ENCODE measurements at places on chromosomes 2 and 18.
A peak's percentile ranks its signal among the peaks of the same experiment; 100 is the strongest.

DNA sequence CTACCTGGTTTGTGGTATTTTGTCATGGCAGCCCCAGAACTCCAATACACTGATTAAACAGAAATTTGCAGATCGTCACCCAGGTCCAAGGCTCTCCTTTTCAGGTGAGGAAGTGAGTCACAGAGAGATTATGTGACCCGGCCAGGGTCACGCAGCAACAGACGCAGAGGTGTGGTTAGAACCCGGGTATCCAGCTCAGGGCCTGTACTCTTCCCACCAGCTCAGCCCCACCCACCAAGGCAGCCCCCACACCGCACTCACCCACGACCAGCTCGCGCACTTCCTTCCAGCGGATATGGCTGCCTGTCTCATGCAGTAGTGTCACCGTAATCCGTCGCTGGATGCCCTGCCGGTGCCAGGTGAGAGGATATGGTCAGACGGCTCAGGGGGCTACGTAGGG is 48.1 kb downstream of the AQP12A start:
- DNase-seq = no peak

DNA sequence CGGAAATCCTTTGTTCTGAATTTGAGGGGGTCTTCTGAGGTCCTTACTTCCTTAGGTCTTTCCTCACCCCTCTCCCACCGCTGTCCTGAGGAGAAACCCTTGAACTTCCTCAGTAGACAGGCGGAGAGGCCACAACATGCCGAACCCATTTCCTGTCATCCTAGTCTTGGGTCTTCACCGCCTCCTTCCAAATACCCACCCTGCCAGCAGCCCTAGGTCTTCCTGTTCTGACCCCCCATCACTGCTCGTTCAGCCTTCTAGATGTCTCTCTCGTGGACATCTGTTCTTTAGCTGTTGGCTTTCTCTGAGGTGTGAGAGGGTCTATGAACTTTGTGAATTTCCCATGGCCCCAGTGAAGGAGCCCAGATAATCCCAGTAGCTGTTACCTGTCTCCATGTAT is 27.2 kb upstream of the CYP27A1 start:
- DNase-seq = no peak

GRCh38 chr2:207046724-207047123 is 107.4 kb downstream of the CPO start:
- no peak for DNase-seq

DNA sequence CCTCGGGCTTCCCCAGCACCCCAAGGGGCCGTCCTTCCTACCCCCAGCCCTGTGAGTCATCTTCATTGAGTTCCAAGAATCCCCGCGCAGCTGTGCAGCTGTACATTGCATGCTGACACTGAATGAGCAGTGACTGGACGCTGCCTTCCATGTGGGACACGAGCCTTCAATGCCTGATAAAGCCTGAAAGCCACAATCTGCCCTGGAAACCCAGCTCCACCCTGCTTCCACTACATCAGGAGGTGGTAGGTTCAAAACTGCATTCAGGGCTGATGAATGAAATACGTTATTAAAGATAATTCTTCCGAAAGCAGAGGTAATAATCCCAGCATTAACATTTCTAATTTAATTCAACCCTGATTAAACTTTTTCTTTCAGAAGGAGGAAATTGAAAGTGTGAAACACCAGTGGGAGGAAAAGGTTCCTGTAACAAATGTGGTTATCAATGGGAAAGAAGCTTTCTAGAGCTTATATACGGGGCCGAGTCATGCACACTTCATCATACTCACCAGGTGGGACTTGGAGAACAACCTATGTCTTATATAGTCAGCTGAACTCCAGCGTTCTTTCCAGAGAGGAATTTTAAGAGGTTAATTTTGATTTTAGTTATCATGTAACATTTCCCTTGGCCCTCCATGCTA is 360.1 kb downstream of the LPIN1 start:
- no peak for DNase-seq

- DNase-seq = no peak
Measured at GRCh38 chr2:236628256-236628901, 58.8 kb downstream of the ACKR3 start.

DNA sequence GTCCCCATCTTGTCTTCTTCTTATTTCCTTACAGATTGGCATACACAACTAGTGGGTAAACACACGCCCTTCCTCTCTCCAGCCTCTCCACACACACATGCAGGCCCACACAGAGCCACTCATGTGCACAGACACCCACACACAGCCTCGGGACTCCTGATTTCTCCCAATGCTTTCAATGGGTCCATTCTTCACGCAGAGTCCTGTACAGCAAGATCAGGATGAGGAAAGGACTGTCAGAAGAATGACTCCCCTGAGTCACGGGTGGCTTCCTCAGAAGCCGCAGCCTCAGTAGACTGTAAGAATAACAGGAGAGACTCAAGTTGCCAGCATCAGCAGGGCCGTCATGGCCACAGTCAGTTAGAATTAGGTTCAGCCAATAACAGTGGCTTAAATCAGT is 109.1 kb upstream of the GLI2 start:
- DNase-seq = no peak

GRCh38 chr2:225400060-225400511 is 576 bp downstream of the NYAP2 start:
- DNase-seq = peak; percentile 44

- DNase-seq = no peak
Measured at GRCh38 chr2:203740871-203741281, 34.4 kb downstream of the CD28 start.

- DNase-seq = no peak
Measured at GRCh38 chr2:237464757-237465391, 22.2 kb upstream of the MLPH start.

- DNase-seq = no peak
Measured at GRCh38 chr2:216901273-216901672, 41.4 kb upstream of the TNP1 start.

DNA sequence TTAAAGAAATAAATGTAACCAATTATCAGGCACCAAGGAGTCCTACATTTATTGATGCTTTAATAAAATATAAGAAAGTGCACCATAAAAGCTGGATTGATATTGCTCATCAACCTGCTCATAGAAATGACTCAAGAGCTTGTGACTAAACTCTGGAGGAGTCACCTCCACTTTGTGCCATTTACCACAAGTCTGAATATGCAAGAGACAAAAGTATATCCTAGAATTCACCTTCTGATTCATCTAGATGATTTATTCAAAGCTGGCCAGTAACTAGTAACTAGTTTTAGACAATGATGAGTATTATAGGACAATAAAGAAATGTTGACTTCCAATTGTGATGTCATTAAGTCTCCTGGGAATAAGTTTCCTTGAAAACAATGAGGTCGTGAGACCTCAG is 146.0 kb upstream of the SOX11 start:
- DNase-seq = no peak

- no peak for DNase-seq
Measured at GRCh38 chr2:18401471-18401870, 159.0 kb downstream of the RDH14 start.

GRCh38 chr2:217283460-217283859 is 423.6 kb upstream of the TNP1 start:
- no peak for DNase-seq

GRCh38 chr2:9573840-9574239 is 18.2 kb upstream of the ADAM17 start:
- no peak for DNase-seq

DNA sequence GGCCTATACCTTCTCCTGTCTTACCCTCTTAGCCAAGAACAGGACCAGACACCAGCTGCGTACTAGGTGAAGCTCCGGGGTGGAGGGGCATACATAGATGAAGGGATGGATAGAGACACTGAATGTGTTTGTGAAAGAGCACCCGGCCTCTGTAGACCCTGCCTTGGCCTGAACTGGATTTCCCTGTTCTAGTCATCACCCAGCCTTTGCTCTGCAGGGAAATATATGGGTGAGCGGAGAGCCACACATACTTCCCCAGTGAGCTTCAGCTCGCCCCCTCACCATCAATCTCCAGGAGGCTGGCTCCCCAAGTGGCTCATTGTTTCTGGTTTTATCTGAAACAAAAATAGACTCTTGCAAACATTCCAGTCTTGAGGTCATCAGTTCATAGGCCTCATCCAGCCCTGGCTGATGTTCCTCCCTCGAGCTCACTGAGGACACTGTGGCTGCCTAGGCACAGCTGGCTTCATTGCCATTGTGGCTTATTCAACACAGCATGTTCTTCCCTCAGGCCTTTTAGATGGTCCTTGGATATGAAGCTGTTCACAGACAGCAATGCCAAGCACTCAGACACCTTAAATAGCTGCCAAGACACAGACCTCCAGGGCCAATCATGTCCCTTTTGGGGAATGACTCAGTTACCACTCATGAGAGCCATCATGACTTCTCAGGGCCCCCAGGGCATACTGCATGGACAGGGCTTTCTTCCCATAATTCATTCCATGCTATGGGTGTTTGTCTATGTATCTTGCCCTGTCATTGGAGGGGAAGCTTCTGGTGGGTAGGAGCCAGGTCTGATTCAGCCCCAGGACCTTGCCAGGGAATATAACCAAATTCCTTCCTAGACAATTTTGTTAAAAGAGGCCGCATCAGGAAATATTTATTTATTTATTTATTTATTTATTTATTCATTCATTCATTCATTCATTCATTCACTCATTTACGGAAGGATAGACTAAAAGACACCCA is 82.4 kb downstream of the TTC32 start:
- DNase-seq = no peak

- DNase-seq = no peak
Measured at GRCh38 chr2:136257893-136258292, 139.9 kb upstream of the CXCR4 start.

GRCh38 chr2:223585666-223586065 is 16.5 kb downstream of the SCG2 start:
- DNase-seq = peak; percentile 38

GRCh38 chr18:5601188-5601624 is 57.4 kb upstream of the EPB41L3 start:
- no peak for DNase-seq

GRCh38 chr2:159185401-159186130 is 100.9 kb downstream of the WDSUB1 start:
- DNase-seq = no peak

- no peak for DNase-seq
Measured at GRCh38 chr2:24313744-24314632, 46.3 kb downstream of the ITSN2 start.
